Activated naive CD8-positive, alpha-beta T cell treated with anti-CD3 and anti-CD28 coated beads, Interleukin-2, amount 10 ng/mL, durations not matched to agents 7 days and 5 days (primary cell): ENCODE measurements at places on chromosomes 6 and 20. TPM values are rescaled to one million over a fixed set of nuclear protein-coding genes. Genes with fewer than 3 reads are reported as not detected.

DNA sequence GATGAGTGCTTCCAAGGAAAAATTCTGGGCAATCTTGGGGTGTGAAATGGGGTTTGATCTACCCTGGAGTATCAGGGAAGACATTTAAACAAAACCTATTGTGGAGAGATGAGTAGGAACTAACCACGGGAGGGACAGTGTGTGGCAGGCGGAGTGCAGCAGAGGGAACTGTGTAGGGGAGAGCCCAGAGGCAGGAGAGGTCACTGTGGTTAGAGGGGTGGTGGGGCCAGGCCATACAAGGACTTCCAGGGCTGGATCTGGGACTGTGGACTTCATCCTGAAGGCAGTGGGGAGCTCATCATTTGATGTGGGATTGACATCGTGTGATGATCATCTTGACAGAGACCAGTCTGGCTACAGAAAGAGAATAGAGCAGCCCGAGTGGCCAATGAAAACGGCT lies 89.0 kb downstream of the TOX2 start:
- DNase-seq = no peak

CLPSL1 gene
- total RNA-seq = not detected

DNA sequence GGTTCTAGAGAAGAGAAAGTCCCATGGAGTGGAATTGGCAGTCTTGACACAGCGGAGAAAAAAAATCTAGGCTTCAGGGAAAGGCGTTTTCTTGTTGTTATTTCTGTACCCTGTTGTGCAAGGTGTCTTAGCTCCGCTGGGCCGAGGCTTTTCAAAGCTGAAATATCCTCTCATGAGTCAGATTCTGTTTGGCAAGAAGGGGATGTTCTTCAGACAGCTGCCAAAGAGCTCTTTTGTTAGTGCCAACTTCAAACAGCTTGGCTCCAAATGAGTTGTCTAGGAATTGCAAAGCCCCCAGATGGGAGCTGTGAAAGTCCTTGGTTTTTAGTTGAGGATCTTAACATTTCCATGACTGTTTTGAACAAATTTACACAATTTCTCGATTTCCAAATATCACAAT lies 45.6 kb downstream of the LRRN4 start:
- DNase-seq = no peak

ZNF335 gene
- total RNA-seq = 43.3 TPM

- no peak for DNase-seq
Measured at GRCh38 chr20:17602493-17602892, 32.6 kb downstream of the DSTN start.

DNA sequence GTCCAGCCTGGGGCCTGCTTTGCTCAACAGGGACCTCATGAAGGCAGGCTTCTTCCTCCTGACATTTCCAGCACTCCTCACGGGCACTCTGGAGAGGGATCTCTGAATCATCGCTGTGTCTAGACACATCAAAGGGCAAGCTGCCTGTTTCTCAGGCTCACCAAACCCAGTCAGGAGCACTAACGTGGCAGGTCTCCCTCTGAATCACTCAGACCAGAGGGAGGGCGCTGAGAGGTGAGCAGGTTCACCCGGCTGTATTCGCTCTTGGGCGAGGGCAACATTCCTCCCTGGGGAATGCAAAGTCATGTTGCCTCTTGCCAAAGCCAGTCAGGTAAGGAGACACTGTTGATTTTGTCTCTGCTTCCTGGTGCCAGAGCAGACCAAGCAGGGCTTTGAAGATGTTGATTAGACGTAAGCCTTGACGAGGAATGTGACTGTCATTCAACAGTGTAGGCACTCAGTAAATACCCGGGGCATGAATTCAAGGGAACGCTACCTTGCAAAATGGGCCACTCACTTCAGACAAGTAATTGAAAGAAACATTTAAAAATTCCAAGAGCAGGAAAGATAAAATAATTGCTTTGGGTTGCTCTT lies 50.1 kb downstream of the CYP24A1 start:
- DNase-seq = no peak

GRCh38 chr20:50980851-50981713 lies 22.5 kb downstream of the MOCS3 start:
- peak; percentile 56 for DNase-seq

KCNK15 gene
- not detected for total RNA-seq

TRERF1 gene
- 21.4 TPM for total RNA-seq

DNA sequence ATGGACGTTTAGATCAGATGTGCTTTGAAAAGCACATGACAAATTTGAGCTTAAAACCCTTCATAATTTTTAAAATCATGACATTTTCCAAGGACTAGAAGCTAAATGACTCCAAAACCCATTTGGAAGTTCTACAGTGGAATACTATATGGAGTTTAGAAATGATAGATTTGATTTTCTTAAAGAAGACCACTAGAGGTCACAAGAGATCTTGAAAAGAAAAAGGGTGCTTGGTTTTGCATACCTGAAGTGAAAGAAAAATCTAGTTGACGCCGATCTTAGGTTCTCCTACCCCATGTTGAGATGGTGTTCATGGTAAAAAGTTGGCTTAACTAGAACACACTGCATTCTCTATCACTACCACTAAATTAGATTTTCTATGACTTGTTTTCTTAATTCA lies 31.5 kb downstream of the CFAP61 start:
- DNase-seq = no peak

MSH5 gene
- 59.2 TPM for total RNA-seq

BTBD9 gene
- 19.1 TPM for total RNA-seq

- DNase-seq = no peak
Measured at GRCh38 chr6:44567406-44567805, 179.9 kb downstream of the CDC5L start.

GRCh38 chr6:101236709-101237108 lies 156.8 kb upstream of the GRIK2 start:
- no peak for DNase-seq

GRCh38 chr6:17012421-17013225 lies 89.2 kb upstream of the STMND1 start:
- DNase-seq = no peak

DNA sequence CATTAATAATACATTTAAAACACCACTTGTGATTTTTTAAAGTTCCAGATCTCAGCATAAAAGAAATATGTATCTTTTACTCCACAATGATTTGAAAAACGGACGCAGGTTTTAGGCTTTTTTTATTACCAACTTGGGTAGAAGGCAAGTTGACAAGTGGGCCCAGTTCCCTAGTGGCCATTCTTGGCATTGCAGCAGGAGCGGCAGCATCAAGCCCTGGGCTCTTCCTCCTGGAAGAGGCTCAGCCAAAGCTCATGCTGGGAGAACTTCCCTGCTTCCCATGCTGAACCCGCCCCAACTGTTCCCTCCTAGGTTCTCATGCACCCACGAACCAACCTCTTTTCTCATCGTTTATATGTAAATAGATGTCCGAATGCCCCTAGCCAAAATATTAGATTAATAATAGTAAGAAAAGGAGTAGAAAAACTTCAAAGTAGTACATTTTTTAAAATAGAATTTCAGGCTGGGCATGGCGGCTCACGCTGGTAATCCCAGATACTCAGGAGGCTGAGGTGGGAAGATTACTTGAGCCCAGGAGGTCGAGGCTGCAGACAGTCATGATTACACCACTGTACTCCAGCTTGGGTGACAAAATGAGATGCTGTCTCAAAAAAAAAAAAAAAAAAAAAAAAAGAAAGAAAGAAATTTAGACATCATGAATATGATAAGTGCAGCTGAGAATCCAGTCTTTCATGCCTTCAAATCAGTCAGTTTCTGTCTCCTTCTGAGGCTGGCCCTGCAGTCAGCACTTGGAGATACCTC lies 18.2 kb upstream of the MYB start:
- DNase-seq = peak; percentile 48

SCRT2 gene
- total RNA-seq = not detected
